ENCODE measurements at places on chromosomes 2 and 18. TPM values are rescaled to one million over a fixed set of nuclear protein-coding genes. Genes with fewer than 3 reads are reported as not detected.

The SLC14A1 gene
- 12.4 TPM for total RNA-seq

The APCDD1 gene
- 9.9 TPM for total RNA-seq

The FHL2 gene
- 467 TPM for total RNA-seq

DNA sequence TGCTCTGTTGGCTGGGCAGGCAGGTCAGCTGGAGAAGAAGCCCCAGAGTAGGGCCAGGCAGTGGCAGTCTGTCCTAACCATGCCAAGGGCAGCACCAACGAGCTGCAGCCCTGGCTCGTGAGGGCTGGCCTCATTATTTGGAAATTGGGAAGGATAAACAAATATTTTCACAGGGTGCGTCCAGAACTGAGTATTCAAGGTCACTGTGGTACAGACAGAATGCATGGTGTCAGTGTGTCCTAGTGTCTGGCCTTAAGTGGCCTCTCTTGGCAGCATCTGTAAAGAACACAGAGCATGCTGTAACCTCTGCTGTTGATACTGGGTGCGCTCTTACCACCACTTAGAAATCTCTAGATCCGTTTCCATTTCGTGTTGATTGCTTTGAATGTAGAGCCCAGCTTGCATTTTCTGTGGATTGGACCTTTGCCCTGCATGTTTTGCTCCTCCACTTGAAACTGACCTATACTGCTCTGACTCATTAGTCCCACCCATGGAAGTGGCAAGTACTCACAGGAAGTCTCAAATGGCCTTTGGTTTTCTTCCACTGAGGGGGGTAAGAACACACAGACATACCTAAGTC is 88.2 kb downstream of the GREB1L start:
- DNase-seq, result no peak

DNA sequence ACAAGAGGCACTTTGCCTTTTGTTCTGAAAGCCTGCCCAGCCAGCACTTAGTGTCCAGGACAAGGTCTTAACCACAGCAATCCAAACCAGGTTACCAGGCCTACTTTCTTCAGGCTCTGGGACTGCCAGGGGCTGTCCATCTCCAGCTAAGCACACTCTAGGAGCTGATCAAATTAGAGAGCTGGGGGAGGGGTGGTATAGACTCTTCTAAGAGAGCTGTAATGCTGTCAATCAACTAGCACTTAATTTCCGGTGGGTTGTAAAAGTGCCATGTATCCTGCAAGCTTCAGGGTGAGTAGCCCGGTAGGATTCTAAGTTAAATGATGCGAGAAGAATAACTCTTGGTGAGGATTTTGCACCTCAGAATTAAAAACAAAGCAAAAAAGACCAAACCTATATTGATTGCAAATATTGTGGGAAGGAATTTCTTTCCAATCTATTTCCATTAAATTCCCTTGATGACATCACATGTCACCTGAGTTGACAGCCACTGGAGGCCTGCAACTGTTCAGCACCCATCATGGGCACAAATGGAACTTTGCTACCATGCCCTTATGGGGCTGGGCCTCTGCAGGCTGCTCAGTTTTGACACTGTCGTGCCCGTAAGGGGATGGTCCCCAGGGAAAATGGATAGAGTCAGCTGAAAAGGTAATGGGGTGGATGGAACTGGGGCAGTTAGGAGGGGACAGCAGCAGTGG is 8.7 kb upstream of the COX7A2L start:
- no peak for DNase-seq

DNA sequence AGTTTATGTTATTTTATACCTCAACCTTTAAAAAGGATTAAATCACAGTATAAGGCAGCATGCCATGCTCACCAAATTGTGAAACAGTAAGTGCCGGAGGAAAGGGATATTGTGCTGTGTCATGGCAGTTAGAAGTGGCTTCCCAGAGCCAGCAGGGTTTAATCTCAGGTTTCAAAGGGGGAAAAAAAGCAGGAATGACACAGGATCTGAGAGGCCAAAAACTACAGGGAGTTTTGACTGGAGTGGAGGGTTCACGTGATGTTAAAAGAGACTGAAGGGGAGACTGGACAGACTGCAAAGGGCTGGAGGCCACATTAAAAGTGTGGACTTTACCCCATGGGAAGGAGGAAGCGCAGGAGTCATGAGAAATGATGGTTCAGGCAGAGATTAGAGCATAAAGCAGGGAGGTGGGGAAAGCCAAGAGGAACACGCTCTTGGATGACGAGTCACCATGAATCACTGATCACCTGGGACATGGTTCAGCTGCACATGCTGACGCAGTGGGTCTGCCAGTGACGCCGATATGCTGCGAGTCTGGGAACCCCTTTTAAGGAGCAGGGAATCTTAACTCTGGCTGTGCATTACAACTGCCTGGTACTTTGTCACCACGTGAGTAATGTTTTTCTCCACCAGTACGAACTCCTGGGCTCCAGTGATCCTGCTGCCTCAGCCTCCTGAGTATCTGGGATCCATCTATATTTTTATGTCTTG is 6.1 kb downstream of the CHMP1B start:
- no peak for DNase-seq

GRCh38 chr2:98545591-98545990 is 62.7 kb downstream of the COA5 start:
- DNase-seq, result no peak

DNA sequence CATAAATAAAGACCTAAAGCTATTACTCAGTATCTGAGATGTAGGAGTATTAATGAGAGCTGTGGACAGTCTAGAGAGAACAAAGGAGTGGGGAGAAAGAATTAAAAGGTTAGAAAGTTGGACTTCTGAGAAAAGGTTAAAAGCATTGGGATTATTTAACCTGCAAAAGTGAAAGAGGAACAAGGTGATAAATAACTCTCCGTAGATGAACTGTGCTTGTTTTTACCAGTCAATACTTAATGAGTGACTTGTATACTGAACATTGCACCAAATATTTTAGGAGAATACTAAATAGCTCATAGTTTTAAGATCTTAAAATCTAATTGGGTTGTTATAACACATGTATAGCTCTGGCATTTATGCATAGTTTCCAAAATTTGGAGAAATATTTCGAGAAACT is 137.5 kb downstream of the GPD2 start:
- no peak for DNase-seq

All from cardiac septum (tissue), 1 donor.